GM12865 (cell line): ENCODE measurements at places on chromosomes 3 and 15.

DNA sequence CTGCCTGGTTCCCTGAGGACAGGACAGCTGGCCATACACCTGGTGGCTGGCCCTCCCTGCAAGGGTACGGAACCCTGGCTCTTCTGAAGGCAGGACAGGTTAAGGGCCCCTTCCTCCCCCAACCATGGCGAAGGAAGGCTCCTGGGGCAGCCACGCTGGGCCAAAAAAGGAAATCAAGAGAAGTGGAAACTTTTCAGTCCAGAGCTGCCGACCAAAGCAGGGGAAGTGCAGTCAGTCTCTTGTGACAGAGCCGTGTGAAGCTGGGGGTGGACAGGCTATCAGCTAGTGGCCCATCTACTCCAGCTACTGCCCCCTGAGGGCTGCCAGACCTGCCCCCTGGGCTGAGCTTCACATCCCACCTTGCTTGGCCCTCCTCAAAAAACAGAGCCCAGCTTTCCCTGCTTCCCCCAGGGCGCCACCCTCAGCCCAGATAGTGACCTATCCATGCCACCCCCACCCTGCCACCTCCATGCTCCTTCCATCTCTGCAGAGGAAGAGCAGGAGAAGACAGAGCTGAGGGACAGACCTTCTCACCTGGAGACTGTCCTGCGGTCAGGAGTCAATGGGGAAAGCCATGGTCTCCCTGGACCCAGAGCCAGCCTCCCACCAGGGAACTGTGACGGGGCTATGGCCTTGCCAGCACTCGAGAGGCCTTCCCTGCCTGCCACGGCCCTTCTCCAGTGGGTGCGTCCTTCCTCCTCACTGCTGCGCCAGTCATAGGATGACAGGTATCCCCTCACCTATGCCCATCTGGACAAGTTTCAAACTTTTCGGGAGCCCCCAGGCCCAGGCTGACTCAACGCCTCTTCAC lies 4.6 kb downstream of the SEMA7A start:
- DNase-seq, result no peak

DNA sequence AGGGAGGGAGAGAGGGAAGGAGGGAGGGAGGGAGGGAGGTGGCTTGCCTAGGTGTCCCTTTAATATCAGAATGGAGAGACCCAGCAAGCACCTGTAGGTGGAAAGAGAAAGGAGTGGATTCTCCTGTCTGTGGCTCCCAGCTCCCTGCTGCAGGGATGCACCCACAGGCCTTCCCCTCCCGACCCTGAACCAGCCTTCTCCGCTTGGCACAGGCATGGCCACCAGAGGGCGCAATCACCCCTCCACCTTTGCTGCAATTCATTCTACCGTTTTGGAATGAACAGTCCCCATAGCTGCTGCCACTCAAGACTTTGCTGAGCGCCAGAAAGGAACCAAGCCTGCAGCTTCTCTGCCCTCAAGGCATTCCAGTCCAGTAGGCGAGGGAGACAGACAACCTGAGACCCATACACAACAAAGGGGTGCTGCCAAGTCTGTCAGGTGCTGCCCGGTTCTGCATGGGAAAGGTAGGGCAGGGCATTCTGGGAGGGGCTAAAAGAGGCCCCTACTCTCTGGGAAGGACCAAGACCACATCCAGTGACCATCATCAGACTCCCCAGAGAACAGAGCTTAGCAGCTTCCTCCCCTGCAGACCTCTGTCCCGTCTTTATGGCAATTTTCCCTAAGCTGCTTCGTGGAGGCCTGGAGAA lies 4.9 kb downstream of the TLR9 start:
- peak; percentile 85 for DNase-seq

GRCh38 chr3:125129512-125129997 lies 73.8 kb upstream of the HEG1 start:
- no peak for DNase-seq

- DNase-seq, result no peak
Measured at GRCh38 chr3:164208821-164209220, 869.5 kb downstream of the SI start.

GRCh38 chr15:64144192-64144564 lies 7.4 kb upstream of the SNX22 start:
- DNase-seq, result no peak

- no peak for DNase-seq
Measured at GRCh38 chr3:128378631-128379347, 87.9 kb downstream of the DNAJB8 start.

DNA sequence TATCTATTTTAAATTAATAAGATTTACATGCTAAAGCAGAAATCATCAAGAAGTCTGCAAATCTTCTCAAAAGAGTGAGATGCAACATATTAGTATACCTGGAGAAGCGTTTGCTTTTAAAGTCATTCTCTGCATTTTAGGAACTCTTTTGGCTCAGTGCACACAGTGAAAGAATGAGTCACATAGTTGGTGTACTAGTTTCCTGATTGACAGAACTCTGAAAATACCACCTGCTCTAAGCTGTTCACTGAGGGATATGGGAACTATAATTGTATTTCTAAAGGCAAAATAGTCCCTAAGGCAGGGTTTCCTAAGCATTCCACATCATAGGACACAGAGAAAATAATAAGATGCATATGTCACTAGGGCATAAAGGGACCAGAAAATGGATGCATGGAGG lies 838.5 kb downstream of the DIPK2A start:
- peak; percentile 62 for DNase-seq

GRCh38 chr3:32392536-32393302 lies 1.1 kb downstream of the CMTM7 start:
- DNase-seq, result no peak

DNA sequence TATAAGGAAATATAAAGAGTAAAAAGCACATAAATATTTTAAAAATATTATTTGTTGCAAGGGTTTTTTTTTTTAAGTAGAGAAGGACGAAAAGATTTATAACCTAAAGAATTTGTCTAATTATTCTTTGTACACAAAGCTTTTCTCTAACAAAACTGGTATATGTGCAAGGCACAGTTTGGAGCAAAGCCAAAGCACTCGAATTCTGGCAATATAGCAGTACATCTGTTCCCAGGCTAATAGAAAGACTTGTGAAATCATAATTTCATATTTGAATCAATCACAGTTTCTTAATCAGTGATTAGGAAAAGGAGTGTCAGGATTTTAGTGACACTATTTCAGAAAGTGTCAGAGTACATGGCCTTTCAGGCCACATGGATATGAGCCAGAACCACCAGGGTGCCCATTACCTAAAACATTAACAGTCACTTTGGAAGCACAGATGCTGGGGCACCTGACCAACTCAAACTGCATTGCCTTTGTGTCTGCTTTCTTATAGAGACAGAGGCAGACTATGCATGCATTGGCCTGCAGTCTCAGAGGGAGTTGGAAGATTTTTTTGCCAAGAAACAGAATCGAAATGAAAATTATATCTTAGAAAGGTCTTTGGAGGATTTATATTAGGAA lies 651.8 kb upstream of the SGO1 start:
- no peak for DNase-seq

- no peak for DNase-seq
Measured at GRCh38 chr3:39287216-39288164, 7.7 kb upstream of the CX3CR1 start.

GRCh38 chr3:112013784-112014143 lies 15.0 kb downstream of the TAGLN3 start:
- DNase-seq, result no peak

GRCh38 chr3:141236361-141236760 lies 4.7 kb downstream of the PXYLP1 start:
- DNase-seq, result no peak

DNA sequence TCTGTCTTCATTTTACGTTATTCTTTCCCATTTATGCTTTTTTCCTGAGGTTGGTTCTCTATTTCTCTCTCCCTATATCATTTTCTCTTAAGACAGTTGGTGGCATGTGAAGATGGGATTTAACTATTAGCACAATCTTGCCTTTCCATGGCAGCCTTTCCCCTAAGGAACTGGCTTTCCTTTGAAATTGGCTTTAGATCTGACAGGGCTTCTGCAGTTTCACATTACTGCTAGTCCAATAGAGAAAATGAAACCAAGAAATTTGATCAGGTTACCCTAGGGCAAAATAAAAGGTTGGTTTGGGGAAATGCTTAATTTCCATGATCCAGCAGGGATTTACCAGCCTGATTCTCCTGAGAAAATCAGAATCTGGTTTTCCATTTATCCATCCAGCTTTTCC lies 22.7 kb upstream of the CHL1 start:
- DNase-seq, result peak; percentile 25

DNA sequence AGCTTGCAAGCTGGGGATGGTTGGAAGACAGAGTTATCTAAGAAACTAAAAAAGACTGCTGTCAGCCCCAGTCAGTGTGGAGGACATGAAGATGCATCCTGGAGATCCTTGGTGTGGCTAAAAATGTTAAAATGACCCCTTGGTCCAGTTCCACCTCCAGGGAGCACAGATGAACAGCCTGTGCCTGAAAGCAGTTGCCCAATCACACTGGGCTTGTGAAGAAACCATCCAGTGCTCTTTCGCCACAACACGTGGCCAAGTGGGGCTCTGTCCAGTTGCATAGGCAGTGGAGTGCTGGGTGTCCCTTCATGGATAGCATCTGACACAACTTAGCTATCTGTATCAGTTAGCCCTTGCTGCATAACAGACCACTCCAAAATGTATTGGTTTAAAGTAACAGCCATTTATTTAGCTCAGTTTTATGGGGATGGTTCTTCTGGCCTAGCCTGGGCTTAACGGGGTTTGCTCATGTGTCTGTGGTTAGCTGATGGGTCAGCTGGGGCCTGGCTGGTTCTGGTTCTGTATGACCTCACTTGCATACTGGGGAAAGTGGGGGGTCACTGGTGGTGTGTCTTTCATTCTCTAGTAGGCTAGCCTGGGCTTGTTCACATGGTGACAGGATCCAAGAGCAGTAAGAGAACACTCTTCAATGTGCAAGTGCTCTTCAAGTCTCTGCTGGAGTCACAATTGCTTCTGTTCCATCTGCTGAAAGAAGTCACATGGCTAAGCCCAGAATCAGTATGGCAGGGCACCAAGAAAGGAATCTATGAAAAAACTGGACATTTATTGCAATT lies 226.2 kb downstream of the PDCD6IP start:
- DNase-seq, result no peak

- DNase-seq, result no peak
Measured at GRCh38 chr15:48929661-48930060, 34.1 kb downstream of the SHC4 start.

DNA sequence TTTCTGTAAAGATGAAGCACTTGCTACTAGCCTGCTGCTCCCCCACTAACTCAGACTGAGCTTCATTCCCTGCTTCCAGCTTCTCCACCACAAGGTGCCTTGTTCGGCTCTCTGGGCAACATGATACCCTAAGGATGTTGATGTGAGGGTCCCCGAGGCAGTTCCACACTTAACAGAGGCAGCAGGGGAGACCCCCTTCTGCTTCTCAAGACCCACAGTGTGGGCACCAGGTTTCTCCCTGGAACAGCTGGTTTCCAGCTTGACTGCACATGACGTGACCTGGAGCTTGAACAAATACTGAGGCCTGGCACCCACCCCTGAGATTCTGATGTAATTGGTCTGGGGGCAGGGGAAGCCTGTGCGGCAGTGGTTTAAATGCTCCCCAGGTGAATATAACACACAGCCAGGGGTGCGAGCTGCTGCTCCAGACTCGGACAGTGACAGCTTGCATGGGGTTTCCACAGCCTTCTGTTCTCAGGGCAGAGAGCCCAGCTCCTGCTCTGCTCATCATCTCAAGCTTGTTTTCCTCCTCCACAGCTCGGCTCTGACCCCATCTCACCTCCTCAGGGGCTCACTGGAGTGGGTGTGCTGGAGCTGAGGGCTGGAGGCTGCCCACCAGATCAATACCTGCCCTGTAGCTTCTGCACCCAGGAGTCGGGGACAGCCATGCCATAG lies 95.0 kb upstream of the HACD2 start:
- DNase-seq, result no peak

DNA sequence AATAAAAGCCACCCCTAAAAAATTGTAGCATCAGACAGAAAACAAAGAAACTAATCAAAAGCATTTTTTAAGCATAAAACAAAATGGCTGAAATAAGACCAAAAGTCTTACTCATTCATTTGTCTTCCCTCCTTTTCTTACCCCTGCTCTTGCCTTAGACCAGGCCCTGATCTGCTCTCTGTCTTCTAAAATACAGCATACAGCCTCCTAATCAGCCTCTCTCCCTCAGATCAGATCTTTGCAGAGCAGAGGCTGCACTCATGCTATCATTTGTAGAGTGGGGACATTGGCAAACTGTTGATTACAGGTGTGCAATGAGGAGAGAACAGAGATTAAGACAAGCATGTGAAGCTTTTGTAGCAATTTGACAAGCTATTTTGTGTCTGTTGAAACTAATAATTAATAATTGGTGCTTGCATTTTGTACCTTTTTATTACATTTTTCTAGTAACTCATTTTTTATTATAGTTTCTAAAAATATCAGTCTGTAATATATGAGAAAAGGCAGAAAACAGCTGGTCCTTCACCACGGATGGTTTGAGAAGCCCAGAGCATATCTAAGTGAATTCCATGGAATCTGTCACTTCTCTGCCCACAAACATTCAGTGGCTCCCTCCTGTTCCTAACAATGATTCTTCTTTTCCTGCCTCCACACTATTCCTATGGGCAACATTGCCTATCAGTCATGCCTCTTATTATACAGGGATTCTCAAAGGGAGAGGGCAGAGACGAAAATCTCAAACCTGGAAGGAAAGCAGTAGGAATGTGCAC lies 286.2 kb upstream of the STT3B start:
- no peak for DNase-seq

GRCh38 chr3:45687828-45688193 lies 1.4 kb upstream of the SACM1L start:
- DNase-seq, result no peak
